ENCODE measurements at places on chromosomes 11 and 22.

DNA sequence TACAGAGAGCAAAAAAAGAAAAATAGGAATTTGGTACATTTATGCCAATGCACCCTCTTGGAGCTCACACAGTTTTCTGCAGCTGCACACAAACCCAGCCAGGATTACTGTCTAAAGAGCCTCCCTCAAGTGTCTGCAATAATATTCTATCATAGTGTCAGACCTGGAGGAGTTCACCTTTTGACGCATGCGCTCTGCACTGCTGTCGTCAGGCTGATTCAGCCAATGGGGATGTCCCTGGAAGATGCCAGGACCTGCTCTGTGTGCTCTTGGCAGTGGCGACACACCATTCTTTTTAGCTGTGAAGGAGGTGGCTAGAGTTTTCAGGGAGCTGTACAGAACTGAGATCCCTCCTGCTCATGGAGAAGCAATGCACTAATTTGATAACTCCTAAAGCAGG is 249.0 kb upstream of the KIRREL3 start:
- no peak for DNase-seq

- DNase-seq: no peak
These were observed 79.9 kb upstream of the GRIK4 start for GRCh38 chr11:120431633-120432032.

GRCh38 chr22:19885841-19886592 is 31.3 kb upstream of the GNB1L start:
- DNase-seq: no peak

GRCh38 chr11:75022296-75022695 is 33.6 kb downstream of the NEU3 start:
- no peak for DNase-seq

- DNase-seq: no peak
These were observed 176.7 kb downstream of the SOX6 start for GRCh38 chr11:16179676-16180075.

DNA sequence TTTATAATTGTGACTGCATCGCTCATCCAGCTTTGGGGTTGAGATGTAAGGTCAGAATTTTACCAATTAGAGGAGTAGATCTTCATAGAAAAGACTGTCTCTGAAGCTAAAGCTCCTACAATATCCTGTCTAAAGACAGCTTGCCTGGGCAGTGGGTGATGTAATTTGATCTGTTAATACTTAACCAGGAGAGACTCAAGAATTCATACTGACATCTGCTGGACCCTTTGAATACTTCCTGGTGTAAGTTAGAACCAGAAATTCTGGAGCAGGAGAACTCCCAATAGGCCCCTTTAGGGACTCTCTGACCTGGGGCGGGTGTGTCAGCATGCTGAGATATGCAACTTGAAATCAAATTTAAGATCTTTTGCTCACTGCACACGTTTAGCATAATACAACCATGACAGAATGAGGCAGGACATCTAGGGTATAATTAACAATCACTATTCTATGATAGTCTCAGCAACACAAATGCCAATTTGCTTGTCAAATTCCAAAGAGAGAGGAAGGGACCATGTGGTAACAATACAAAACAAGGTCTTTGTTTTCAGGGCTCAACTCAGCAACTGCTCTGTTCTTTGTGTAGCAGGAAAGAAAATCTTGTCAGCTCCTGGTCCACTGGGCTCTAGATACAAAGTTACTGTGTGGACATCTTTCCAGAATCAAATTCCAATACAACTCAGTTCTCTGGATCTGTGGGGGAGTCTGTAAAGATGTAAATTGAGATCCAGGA is 143.9 kb downstream of the INSC start:
- no peak for DNase-seq

- no peak for DNase-seq
These were observed 117.0 kb downstream of the FANCF start for GRCh38 chr11:22508665-22509064.

- DNase-seq: no peak
These were observed 171.3 kb upstream of the TMEM45B start for GRCh38 chr11:129644326-129644725.

DNA sequence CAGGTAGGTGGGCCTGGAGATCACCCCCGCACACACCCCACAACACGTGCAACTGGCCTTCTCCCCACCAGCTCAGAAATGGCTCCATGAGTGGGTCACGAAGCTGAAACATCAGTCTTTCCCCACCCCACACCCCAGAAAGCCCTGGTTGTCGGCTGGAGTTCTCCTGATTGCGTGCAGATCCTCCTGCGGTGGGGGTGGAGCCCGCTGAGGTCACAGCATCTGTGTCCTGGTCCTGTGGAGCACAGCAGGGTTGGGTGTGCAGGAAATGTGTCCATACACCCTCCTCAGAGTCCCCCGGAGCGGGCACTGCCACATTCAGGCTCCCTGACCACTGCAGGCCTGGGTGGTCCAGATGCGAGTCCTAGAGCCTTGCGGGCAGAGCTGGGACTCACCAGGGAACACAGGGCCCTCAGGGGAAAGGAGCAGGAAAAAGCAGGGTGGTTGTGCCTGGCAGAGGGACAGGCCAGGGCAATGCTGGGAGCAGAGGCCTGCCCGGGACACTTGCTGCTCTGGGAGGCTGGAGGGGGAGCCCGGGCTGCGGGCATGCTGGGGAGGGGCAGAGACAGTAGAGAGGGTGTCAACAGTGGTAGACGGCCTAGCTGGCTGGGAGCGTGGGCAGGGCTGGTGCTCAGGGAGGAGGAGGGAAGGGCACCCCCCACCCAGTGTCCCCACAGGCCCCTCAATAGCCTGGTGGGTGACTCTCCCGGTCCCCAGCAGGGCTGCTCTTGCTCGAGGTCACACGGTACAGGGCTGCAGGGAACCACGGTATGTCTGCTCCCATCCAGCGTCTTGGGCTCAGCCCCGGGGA is 42.4 kb upstream of the PPARA start:
- no peak for DNase-seq

DNA sequence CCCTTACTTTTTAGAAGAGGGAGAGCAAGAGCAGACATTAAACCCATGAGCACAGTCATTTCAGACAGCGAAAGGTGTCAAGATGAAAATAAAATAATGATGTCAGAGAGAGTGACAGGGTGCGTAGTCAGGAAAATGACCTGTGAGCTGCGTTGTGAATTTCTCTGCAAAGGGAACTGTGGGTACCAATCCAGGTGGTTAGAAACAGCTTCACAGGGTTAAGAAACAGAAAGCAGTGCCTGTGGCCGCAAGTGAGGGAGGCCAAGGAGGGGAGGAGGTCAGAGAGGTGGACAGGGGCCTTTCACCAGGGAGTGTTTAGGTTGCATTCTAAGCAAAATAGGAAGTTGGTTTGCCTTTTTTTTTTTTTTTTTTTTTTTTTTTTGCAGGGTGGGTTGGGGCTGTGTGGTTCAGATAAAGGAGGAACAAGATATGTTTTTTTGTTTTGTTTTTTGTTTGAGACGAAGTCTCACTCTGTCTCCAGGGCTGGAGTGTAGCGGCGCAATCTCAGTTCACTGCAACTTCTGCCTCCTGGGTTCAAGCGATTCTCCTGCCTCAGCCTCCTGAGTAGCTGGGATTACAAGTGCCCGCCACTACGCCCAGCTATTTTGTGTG is 7.9 kb downstream of the TIGD3 start:
- no peak for DNase-seq

- DNase-seq: no peak
These were observed 1.0 kb upstream of the PRDM10 start for GRCh38 chr11:130003717-130004001.

GRCh38 chr11:23278121-23278520 is 417.8 kb upstream of the CCDC179 start:
- DNase-seq: no peak

DNA sequence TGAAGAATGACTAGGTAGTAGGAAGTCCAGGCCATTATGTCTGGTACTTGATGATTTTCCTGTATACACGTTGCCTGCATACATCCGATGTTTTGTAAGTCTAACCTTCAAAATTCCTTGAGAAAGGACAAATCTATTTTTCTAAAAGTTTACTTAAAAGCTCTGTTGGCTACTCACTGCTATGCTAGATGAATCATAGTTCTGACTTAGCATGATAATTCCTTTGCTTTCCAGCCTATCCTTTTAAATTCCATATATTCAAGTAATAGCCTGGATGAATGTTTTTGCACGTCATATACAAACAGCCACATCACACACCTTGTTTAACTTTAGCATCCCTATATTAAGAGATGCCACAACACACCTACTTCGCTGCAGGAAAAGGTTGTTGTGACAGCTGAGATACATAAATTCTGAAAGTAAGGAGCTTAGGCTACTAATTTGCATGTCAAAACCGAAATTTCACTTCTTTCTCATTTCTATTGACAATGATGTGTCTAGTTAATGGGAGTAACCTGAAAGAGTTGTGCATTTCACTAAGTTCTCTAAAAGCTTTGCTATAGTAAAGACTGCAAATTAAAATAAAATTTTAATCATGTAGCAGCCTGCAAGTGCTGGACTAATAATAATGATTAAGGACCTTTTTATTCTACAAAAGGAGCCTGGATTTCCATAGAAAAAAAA is 1116.4 kb downstream of the JRKL start:
- DNase-seq: no peak

- no peak for DNase-seq
These were observed 77.7 kb downstream of the TRIM44 start for GRCh38 chr11:35740061-35740799.

DNA sequence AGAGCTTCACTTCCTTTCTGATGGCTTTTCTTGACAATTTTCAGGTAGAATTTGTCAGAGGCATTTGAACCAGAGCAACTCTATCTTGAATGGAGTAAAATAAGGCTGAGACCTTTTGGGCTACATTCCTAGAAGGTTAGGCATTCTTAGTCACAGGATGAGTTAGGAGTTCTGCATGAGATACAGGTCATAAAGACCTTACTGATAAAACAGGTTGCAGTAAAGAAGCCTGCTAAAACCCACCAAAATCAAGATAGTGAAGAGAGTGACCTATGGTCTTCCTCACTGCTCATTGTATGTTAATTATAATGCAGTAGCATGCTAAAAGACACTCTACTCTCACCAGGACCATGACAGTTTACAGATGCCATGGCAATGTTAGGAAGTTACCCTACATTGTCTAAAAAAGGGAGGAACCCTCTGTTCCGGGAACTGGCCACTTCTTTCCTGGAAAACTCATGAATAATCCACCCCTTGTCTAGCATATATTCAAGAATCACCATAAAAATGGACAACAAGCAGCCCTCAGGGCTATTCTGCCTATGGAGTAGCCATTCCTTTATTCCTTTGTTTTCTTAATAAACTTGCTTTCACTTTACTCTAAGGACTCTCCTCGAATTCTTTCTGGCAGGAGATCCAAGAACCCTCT is 1519.7 kb upstream of the TENM4 start:
- DNase-seq: no peak

DNA sequence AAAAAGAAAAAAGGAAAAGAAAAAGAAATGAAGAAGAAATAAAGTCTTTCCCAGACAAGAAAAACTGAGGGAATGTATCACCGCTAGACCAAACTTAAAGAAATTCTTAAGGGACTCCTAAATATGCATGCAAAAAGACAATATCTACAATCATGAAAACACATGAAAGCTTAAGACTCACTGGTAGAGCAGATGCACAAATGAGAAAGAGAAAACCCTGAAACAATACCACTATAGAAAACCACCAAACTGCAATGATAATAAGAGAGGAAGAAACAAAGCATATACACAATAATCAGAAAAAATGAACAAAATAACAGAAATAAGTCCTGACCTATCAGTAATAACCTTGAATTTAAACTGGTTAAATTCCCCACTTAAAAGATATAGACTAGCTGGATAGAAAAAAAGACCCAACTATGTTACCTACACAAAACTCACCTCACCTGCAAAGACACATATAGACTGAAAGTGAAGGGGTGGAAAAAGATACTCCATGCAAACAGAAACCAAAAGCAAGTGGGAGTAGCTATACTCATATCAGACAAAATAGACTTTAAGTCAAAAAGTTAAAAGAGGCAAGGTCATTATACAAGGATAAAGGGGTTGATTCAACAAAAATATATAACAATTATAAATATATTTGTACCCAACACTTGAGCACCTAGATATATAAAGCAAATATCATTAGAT is 61.3 kb upstream of the NARS2 start:
- no peak for DNase-seq

GRCh38 chr11:124176925-124177715 is 6.0 kb upstream of the OR10D3 start:
- no peak for DNase-seq

DNA sequence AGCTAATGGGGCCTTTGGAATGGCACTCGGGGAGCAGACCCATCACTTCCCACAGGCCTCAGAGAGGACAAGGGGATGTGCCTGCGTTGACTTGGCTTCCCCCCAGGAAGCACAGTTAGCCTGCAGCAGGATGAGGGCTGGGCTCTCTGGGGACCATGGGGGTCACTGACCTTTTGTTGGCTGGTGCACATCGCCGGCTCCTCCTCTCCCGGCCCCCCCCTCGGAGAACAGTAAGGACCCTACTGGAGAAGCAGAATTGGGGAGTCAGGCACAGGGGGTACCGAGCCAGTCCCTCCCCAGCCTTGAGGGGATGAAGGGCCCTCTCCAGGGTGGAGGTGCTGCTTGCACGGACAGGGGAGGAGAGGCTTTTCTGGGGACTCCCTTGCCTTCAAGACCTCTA is 32.8 kb downstream of the NRXN2 start:
- DNase-seq: no peak

GRCh38 chr22:19811211-19811621 is 43.5 kb downstream of the GNB1L start:
- DNase-seq: no peak

DNA sequence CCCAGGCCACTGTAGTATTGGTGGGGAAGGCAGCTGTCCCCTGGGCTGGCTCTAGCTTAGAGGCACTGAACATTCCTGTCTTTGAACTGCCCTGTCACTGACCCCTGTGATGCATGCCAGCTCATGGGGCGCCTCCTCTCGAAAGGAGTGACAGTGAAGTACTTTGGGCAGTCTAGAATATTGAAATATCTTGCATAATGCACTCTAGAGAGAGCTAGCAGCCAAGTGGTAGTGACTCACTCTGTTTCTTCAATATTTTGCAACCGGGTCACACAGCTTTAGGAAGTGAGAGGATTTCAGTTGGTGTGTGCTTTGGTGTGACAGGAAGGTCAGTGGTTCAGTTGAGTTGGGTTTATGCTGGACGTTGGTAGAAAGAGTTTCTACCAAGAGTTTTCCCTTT is 35.5 kb upstream of the ST14 start:
- peak; percentile 10 for DNase-seq

GRCh38 chr11:69210310-69211035 is 54.7 kb downstream of the SMIM38 start:
- no peak for DNase-seq

GRCh38 chr11:77101043-77101537 is 1.6 kb upstream of the OMP start:
- DNase-seq: peak; percentile 7

Data from CD4-positive, alpha-beta T cell treated with Interleukin-15 for 4 hours (primary cell).